ENCODE measurements at places on chromosomes 4 and X.

GRCh38 chrX:120759685-120760084 is 116.0 kb downstream of the CT47B1 start:
- DNase-seq = no peak

DNA sequence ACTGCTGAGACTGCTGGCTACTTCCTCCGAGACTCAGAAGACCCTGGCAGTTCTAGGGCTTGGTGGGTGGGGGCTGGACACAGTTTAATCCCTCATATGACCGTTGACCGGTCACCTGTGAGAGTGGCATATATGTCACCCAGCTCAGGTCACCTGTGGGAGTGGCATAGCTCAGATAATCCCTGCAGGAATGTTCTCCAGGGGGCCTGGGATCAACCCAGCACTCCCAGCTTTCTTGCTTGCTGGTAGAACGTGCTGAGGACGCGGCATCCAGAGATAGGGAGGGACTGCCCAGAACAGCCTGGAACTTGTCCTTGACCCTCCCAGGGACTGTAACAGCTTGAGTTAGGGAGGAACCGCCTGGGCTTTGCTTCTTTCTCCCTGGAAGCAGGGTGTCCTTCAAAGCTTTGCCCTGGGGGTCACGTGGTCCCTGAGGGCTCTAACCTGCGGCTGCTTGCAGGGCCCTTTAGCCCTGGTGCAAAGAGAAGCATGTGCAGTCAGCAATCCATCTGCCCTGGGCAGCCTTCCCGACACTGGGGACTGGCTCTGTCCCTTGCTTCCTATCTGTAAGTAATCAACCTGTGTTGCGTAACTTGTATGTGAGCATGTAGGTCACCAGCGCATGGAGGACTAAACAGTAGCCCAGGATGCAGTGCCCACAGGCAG is 55.3 kb downstream of the ZFYVE28 start:
- DNase-seq = no peak

- no peak for DNase-seq
Observed at GRCh38 chr4:126850286-126850685, 782.5 kb upstream of the INTU start.

DNA sequence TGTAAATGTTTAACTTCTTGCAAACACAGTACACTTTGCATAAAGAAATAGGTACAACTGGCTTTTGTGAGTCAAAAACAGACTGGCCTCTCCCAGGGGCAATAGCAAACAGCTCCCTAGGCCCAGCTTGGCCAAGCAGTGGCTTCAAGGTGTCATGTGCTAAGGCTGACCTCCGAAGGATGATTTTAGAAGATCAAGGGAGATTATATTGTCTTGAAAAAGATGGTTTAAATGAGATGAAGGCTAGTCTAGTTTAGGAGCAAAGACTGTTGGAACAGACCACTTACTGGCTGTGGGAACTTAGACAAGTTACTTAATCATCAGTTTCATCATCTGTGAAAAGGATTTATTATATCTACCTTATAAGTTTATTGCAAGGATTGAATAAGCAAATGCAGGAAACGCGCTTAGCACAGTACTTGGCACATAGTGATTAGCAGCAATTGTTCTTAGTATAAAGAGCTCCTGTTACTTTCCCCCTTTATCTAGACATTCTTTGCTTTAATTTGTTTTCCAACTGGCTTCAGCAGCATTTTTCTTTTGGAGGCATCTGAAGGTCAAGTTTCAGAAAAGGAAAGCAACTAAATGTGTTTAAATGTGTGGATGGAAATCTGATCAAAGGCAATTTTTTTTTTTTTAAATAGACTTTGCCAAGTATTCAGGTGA is 17.2 kb downstream of the ANXA3 start:
- DNase-seq = no peak

GRCh38 chr4:953574-953915 is 19.8 kb downstream of the DGKQ start:
- no peak for DNase-seq

GRCh38 chr4:11471618-11472017 is 42.9 kb upstream of the HS3ST1 start:
- peak; percentile 11 for DNase-seq

DNA sequence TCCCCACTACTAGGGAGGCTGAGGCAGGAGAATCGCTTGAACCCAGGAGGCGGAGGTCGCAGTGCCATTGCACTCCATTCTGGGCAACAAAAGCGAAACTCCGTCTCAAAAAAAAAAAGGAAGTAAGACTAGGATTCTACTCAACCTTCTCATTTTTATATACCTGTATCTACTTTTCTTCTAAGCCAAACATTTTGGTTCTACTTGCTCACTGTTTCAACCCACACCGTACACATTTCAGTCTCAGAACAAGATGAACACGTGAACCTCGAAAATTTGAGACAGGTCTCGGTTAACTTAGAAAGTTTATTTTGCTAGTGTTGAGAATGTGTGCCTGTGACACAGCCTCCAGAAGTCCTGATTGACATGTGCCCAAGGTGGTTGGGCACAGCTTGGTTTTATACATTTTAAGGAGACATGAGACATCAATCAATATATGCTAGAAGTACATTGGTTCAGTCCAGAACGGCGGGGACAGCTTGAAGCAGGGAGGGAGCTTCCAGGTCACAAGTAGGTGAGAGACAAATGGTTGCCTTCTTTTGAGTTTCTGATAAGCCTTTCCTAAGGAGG is 3.7 kb downstream of the ADD1 start:
- no peak for DNase-seq

DNA sequence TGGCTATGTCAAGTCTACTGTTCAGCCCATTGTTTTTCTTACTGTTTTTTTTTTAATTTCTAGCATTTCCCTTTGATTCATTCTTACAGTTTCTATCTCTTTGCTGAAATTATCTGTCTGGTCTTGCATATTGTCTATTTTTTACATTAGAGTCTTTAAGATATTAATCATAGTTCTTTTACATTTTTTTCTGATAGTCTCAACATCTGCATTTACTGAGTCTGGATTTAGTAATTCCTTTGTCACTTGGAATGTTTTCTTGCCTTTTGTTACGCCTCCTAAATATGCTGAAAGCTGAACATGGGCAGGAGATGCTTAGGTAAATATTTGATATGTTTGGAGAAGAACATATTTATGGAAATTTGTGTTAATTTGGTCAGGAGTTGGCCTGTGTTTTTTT is 10.4 kb downstream of the JADE3 start:
- no peak for DNase-seq

GRCh38 chrX:118536204-118536603 is 40.6 kb downstream of the DOCK11 start:
- DNase-seq = no peak

- DNase-seq = no peak
Observed at GRCh38 chrX:104482757-104483156, 83.2 kb upstream of the IL1RAPL2 start.

DNA sequence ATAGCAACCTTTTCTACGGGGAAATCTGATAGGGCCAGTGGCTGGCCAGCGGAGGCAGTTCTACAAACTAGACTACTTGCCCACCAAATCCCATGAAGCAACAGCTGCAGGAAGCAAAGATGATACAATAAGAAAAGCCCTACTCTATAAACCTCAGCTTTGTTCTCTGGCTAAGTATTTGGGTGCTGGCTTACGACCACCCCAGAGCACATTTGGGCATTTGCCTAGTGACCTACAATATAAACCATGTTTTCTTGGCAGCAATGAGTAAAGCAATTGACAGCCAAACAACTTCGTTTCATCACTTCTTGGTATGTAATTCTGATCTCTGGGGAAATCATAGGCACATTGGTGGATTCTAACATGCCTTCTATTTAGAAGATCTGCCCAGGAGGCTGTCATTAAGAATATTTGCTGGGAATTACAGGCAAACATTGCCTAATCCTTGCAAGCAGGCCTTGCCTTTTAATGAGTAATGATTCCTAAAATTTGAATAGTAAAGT is 7.5 kb upstream of the LHFPL1 start:
- no peak for DNase-seq

DNA sequence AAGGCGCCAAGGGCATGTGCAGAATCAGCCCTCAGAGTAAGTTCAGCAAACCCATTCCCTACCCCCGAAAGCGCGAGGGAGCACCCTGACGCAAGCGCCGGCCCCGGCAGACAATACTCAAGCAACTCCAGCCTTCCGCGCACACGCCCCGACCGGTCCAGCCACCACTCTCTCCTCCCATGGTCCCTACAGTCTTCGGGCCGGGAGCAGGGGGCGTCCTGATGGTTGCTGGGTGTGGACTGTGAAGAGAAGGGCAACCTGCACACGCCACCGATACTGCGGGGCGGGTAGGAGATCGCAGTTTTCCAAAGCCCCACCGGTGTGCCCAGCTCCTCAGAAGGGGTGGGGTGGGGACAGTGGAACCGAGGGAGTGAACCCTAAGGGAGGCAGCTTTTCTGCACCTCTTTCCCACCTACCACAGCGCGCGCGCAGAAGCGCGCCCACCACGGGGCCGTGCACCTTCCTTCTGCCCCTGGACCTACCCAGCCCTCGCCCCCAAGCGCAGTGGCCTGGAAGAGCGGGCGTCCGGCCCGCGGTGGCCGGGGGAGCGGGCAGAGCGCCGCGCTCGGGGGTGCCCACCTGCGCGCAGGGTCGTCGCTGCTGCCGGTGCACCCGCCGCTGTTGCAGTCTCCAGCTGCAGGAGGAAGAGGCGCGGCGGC is 650.2 kb upstream of the DIPK2B start:
- no peak for DNase-seq

GRCh38 chr4:56183344-56183959 is 203.8 kb downstream of the AASDH start:
- DNase-seq = no peak

DNA sequence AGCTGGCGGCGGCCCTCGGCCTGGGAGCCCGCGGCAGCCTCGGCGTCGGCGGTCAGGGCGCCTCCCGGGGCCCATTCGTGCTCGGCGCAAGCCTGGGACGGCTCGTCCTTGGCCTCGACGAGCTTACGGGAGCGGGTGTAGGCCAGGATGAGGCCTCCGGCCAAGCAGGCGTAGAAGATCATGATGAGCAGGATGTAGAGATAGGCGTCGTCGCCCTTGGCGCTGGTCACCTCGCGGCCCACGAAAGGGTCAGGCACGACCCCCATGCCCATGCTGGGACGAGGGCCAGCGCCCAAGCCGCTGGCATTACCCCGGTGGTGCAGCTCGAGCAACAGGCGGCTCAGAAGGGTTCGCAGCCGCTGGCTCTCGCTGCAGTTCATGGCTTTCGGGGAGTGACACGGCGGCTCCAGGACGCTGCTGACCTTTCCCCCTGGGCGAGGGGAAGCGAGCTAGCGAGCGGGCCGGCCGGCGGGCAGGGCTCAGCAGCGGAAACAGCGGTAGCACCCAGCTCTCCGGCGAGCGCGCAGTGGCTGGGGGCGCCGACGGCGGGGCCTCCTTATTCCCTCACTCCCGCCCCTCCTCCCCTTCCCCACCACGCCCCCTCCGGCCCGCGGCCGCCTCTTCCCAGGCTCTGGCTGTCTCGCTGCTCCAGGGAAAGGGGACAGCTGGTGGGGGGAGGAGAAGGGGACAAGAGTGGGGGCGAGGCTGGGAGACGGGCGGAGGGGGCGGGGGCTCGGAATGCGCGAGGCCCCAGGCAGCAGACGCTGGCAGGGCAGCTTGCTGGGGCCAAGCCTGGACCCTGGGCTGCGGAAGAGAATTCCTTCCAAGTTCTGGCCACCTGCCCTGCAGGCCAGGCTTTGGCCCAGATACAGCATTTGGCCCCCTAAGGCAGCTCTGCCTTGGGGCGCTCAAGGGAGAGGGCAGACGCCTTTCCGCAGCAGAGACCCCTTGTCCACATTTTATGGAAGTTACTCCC is at the start of gene KCNE5:
TSS of gene KCNE5 (minus strand) at position 532 of the 976 bp plus-strand sequence. CDS start at position 380, 152 bp downstream.
- no peak for DNase-seq

DNA sequence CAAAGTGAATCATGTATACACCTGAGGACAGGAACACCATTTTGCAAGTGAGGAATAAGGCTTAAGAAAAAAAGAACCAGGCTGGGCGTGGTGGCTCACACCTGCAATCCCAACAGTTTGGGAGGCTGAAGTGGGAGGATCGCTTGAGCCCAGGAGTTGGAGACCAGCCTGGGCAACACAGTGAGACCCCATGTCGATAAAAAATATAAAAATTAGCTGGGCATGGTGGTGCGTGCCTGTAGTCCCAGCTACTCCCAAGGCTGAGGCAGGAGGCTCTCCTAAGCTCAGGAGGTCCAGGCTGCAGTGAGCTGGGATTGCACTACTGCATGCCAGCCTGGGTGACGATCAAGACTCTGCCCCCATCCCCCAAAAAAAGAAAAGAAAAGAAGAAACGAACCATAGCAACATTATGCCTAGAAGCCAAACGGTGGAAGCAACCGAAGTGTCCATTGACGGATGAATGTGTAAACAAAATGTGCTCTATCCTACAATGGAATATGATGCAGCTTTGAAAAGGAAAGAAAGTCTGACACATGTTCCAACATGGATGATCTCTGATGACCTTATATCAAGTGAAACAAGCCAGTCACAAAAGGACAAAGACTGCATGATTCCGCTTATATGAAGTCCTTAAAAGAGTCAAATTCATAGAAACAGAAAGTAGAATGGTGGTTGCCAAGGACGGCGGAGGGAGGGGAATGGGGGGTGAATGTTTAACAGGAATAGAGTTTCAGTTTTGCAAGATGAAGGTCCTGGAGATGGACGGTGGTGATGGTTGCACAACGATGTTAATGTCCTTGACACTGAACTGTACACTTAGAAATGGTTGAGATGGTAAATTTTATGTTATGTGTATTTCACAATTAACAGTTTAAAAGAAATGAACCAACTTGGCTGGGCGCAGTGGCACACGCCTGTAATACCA is 8.6 kb upstream of the KIAA0232 start:
- no peak for DNase-seq

Measured in esophagus squamous epithelium (tissue), 5 donors.